ENCODE measurements at places on chromosomes 4 and X.
A peak's percentile ranks its signal among the peaks of the same experiment; 100 is the strongest.

DNA sequence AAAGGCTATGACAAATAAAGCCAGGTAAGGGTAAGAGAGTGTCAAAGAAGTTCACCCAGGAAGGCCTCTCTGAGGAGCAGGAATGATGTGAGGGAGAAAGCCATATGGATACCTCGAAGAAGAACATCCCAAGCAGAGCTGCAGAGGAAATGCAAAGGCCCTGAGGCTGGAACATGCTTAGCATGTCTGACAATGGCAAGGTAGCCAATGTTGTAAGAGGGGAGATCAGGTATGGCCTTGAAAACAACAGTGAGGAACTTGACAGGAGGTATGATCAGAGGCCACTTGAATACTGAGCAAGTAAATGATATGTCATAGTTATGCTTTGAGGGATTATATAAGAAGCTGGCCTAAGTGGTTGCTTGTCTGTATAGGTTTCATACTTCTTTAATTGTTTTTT is 3.8 kb downstream of the SCFD2 start:
- DNase-seq = no peak

DNA sequence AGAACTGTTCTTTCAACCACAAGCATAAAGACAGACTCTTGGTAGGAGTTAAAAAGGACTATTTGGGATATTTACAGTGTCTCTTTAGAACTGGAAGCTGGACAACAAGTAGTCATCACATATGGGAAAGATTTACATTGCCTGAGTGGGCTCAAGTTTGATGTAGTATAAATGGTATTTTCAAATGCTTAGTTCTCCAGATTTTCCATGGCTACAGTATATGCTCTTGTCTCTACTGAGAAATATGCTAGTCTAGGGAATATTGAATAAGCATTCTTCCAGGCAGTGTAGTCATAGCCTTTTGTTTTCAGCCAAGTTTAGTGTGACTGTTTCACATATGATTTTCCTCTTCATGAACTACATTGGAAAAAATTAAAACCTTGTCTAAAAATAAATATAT is 315.6 kb downstream of the ARHGAP24 start:
- DNase-seq = no peak

DNA sequence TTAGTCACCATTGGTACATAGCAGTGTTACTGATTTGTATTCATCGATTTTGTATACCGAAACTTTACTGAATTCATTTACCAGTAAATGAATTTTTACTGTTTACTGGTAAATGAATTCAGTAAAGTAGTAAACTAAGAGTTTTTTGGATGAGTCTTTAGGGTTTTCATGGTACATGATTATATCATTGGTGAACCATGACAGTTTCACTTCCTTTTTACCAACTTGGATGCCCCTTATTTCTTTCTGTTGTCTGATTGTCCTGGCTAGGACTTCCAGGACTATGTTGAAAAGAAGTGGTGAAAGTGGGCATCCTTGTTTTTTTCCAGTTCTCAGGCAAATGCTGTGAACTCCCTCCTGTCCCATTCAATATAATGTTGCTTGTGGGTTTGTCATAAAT is 494.9 kb downstream of the GALNTL6 start:
- DNase-seq = no peak

DNA sequence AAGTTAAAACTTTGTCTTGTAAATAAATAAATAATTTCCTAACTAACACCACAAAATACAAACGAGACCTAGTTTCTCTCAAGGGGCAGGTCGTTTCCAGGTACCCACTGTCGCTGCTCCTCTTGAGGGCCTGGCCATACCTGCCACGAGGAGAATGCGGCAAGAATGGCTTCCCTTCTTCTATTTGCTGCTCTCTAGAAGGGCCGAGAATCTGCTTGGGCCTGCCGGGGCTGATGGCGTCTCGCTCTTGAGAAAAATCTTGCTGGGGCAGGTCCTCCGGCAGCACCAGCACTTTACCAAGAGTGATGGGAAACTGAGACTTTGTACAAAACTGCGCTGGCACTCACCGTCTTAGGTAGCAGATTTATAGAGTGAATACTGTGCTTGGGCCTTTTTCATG is 31.5 kb downstream of the CYLC1 start:
- no peak for DNase-seq

DNA sequence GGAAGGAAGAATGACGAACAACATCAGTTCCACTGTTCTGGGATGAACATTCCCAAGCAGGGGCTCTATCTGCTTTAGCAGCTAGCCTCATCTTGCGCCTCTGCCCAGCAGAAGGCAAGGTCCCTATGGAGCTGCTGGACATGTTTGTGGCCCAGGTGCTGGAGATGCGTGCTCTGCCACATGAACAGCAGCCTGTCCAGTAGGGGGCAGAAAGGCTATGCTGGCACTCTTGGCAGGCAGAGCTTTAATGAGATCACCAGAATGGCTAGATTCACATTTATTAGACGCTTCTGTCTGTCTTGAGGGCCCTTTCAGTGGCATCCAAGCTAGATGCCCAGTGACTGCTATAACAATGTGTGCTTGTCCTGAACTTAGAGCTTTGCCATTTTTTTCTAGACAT is 1826.0 kb downstream of the STIM2 start:
- no peak for DNase-seq

- no peak for DNase-seq
These were observed 18.2 kb downstream of the ELF4 start for GRCh38 chrX:130091980-130092522.

- no peak for DNase-seq
These were observed 75.9 kb upstream of the TMEM164 start for GRCh38 chrX:109926743-109927662.

DNA sequence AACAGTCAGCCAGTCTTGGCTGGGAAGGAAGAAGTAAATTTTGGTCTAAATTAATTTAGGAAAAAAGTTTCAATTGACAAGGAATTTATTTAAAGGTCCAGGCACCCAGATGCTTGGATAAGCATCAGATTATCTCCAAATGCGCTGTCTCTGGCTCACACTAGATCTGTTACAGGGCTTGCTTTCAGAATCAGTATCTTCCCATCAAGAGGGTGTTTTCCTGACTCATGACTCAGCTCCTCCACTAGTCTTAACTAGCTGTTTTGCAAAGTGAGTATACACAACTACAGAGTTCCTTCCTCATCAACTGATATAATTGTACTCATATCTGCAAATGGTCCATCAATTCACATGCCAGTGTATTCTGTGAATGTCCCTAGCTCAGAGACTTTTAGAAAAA is 482.1 kb upstream of the CPEB2 start:
- DNase-seq = no peak

DNA sequence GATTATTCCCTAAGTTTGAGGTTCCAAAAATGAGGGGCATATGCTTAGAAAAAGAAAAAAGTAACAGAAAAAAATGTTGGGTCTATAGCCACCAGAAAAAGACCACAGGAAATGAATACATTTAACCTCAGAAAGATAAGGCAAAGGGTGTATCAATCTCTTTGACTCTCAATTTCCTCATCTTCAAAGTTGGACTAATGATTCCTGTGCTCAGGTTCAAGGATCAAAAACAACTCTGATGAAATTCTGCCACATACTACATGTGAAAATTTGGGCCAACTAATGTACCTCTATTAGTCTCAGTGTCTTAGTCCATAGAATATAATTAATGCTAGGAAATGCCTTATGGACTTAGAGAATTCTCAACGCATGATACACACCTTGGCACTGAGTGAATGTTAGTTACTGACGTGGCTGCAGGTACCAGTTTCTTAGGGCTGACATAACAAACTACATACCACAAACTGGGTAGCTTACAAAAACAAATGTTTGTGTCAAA is 257.7 kb downstream of the ANKRD50 start:
- no peak for DNase-seq

DNA sequence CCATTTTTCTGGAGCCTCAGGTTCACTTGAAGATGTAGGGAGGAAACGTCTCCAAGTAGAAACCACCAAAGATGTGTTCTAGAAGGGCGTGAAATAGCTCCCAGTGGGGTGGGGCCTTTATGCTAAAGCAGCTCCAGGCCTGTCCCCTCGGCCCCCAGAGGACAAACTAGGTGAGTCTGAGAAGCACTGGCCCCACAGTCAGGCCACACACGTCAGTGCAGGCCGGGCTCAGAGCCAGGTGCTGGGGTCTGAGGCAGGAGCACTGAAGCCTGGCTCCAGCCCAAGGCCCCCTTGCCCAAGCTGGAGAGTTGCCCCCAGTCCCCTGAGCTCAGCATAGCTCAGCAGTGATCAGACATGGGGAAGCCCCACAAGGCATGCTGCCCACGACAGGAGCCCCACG is 95.4 kb upstream of the PSAPL1 start:
- no peak for DNase-seq

GRCh38 chr4:98446499-98447375 is 185.6 kb downstream of the RAP1GDS1 start:
- DNase-seq = no peak

- no peak for DNase-seq
These were observed 146.1 kb upstream of the IL1RAPL2 start for GRCh38 chrX:104419926-104420325.

- DNase-seq = no peak
These were observed 154.3 kb downstream of the CAMK2D start for GRCh38 chr4:113607147-113607720.

GRCh38 chr4:138310991-138311390 is 68.8 kb upstream of the SLC7A11 start:
- DNase-seq = no peak

GRCh38 chr4:125434136-125434535 is 119.4 kb downstream of the FAT4 start:
- no peak for DNase-seq

DNA sequence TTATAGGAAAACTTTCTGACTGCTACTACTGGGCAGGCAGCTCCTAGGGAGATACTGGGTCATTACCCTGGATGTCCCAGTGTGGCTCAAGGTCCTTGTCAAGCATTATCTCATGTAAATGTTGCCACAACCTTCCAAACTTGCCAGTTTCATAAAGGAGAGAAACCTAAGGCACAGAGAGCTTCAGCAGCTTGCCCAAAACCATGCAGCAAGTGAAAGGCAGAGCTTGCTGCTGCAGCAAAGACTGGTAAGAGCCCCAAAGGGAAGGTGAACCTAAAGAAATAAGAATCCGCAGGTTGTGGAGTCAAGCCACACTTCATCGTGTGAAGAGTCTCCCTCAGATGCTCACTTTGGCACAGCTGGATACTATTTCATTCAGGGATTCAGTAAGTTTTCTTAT is 2.3 kb downstream of the MPP1 start:
- no peak for DNase-seq

DNA sequence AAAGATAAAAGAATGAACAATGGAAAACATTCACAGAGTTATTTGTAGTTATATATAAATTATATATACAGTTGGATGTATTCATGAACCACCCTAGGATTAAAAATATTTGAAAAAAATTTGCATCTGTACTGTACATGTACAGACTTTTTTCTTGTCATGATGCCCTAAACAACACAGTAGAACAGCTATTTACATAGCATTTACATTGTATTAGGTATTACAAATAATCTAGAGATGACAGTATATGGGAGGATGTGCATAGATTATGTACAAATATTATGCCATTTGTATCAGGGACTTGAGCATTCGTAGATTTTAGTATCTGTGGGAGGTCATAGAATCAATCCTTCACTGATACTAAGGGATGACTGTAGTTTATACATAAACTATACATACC is 44.8 kb downstream of the GSTCD start:
- no peak for DNase-seq

GRCh38 chr4:142367418-142368180 is 478.5 kb downstream of the INPP4B start:
- DNase-seq = no peak

GRCh38 chrX:68249401-68249831 is 183.9 kb downstream of the OPHN1 start:
- DNase-seq = peak; percentile 70

DNA sequence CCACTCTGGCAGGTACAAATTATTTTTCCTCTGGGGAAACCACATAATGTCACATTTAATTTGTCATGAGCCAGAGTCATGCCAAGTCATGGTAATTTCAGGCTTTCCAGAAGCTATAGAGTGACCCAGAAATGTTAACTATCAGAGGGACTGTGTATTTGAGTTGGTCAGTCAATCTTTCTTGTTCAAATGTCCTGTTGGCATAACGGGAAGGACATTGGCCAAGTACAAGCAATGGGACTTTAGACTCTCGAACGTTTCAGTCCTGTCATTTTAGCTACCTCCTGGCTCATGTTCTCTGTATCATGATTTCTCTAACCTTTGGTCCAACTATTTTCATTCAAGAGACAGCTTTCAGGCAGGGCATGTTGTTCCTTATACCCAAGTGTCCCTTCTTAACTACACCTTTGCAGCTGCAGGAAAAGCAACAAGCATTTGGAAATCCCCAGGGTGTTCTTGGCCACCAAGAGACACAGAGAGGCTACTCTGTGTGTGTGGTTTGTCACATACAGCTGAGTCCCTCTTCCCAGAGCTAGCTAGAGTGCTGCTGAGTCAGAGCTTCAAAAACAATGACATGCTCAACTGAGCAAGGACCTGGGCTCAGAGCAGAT is 142.6 kb downstream of the EGF start:
- no peak for DNase-seq

- no peak for DNase-seq
These were observed 61.3 kb upstream of the TLR2 start for GRCh38 chr4:153622778-153623240.

DNA sequence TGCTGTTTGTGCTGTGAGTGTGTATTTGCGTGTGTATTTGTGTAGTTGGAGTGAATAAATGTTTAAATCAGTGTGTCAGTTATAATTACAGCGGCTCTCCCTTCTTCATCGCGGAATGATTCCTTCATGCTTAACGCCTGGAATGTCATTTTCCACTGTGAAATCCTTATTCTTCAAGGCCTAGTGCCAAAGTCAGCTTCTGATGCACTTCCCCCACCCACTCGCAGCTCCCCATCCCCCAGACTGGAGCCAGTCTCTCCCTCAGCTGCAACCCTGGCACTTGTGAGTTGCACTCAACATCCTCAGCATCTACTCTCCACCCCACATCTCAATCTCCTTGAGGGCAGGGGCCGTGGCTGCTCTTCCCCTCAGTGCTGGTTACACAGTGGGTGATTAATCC is 583.0 kb downstream of the BCOR start:
- DNase-seq = no peak
